Stimulated activated CD8-positive, alpha-beta memory T cell treated with anti-CD3 and anti-CD28 coated beads, Interleukin-2, amount 100 ng/mL, for 48 hours (primary cell): ENCODE measurements at places on chromosomes 5 and 9.
A peak's percentile ranks its signal among the peaks of the same experiment; 100 is the strongest.

- peak; percentile 95 for DNase-seq
These were observed at the start of the genes ENTR1 and PMPCA for GRCh38 chr9:136410500-136411287. ENTR1 (minus strand) TSS chr9:136410614; CDS start chr9:136410397, 217 bp downstream. PMPCA (plus strand) TSS chr9:136410658; CDS start chr9:136410669, 11 bp downstream.

- DNase-seq: no peak
These were observed 14.5 kb upstream of the AFAP1L1 start for GRCh38 chr5:149257131-149257530.

- DNase-seq: no peak
These were observed 80.2 kb downstream of the PHF2 start for GRCh38 chr9:93656426-93657239.

DNA sequence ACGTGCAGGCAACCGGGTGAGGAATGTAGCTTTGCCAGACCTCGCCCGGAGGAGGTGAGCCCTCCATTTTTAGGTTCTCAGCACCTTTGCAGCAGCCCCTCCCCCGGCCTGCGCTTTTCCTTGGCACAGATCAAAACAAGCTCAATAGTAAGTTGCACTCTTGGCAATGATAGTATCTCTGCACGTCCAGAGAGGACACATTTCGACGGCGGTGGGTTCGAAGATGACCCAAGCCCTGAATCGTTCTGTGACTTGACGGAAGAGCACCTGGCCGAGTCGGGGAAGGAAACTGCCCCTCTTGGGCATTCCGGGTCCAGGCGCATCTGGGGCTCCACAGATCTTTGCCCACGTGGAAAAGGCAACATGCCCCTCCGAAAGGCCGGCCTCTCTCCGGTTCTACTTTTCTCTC is 904 bp downstream of the GDNF start:
- DNase-seq: no peak

- DNase-seq: no peak
These were observed 12.6 kb downstream of the MGAT1 start for GRCh38 chr5:180790020-180790419.

- no peak for DNase-seq
These were observed 161.8 kb downstream of the PBX3 start for GRCh38 chr9:125908966-125909365.

DNA sequence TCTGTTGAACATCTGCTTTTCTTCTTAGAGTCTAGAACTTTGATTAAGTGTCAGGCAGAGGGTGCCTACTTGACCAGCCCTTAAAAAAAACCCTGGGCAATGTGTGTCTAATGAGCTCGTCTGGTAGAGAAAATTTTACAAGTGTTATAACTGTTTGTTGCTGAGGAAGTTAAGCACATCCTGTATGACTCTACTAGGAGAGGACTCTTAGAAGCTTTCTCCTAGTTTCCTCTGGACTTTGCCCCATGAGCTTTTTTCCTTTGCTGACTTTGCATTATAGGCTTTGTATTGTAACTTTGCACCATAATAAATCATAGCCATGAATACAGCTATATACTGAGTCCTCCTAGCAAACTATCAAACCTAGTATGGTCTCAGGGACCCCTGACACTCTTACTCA is 39.4 kb downstream of the GNG10 start:
- no peak for DNase-seq

DNA sequence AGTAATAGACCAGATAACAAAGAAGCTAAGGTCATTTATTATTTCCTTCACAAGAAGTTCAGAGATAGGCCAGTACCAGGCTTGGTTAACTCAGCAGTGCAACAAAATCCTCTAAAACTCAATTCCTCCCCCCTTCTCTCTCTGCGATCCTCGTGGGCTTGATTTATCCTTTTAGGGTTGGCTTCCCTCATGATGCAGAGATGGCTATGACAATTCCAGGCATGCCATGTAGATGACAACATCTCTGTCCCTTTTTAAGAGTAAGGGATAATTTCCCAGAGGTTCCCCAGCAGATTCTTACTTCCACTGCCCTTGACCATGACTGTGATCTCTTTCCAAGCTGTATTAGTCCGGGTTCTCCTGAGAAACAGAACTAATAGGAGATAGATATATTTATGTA is 28.7 kb upstream of the DAP start:
- no peak for DNase-seq

- DNase-seq: no peak
These were observed 69.9 kb downstream of the DAPK1 start for GRCh38 chr9:87567571-87567970.
